ENCODE measurements at places on chromosomes 1 and 21. TPM values are rescaled to one million over a fixed set of nuclear protein-coding genes. Genes with fewer than 3 reads are reported as not detected.

The COL9A2 gene
- 14.7 TPM for total RNA-seq

The SPRR5 gene
- total RNA-seq, result not detected

The GJA8 gene
- not detected for total RNA-seq

The LRRC71 gene
- total RNA-seq, result not detected

The SYCP1 gene
- not detected for total RNA-seq

The FLG2 gene
- total RNA-seq, result not detected

The HUNK gene
- total RNA-seq, result 13.1 TPM

The VCAM1 gene
- 14.4 TPM for total RNA-seq

The VHLL gene
- total RNA-seq, result 1.3 TPM

The TLR5 gene
- total RNA-seq, result 0.63 TPM

The TMPRSS15 gene
- total RNA-seq, result not detected

The RAB25 gene
- total RNA-seq, result not detected

The TBX19 gene
- 1.6 TPM for total RNA-seq

The PSEN2 gene
- total RNA-seq, result 30.4 TPM

All from parietal lobe (tissue), 2 donors.